Type B pancreatic cell (in vitro differentiated cells): ENCODE measurements at places on chromosomes 16 and 17. TPM values are rescaled to one million over a fixed set of nuclear protein-coding genes. Genes with fewer than 3 reads are reported as not detected.

DNA sequence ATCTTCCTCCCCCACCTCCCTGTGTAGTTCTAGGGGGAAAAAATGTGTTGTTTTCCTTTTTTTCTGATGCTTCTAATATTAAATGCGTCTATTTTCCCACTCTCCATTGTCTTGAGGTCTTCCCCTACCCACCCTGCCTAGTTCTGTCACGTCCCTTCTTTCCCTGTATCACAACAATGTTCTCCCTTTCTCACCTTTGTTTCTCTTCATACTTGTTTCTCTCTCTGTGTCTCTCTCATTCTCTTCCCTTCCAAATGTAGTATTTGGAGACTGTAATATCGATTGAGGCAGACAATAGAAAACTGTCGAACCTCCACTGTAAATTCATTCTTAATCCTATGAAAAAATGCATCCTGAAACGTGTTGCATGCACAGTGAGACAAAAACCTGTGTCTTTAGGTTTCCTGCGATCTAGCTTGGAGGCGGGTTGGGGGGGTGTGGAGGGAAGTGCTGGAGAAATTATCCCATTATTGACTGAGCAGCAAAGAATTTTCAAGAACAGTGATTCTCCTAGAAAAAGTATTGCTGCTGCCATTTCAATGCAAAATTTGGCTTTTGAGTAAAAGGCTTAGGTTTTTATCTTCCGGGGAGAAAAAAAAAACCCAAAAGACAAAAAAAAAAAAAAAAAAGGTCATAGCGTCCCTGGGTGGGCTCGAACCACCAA lies 1.3 kb upstream of the PSMB3 start:
- peaks cover 25% of the 10 kb centered on the region for H3K4me1 ChIP-seq
- H3K36me3 ChIP-seq, result peaks cover 15% of the 10 kb centered on the region
- peak overlapping the region; percentile 90 for H3K27ac ChIP-seq
- peak overlapping the region; percentile 99 for H3K4me3 ChIP-seq
- no peak for DNase-seq

DNA sequence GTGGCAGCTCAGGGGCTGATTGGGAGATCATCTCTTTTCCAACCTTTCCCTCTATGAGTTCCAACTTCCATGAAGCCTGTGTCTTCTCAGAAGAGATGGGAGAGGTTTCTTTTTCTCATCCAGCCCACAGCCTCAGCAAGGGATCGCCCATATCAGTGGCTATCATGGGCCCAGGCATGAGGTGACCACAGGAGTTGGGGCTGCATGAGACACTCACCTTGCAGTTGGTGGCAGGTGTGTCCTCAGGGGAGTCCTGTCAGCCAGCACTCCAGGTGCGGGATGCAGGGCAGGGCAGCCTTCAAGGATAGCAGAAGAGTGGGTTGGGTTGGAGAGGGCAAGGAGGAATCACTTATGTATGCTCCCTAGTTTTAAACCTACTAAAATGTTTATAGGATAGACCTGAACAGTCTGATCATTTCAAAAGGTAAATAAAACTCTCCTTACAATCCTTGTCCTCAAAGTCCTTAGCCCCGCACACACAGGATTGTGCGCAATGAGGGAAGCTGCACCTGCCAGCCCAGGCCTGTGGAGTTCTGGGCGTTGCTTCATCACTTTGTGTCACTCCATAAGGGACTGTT lies 811.1 kb downstream of the KCNJ18 start:
- no peaks in the 10 kb centered on the region for H3K27me3 ChIP-seq
- no peak overlapping the region for H3K4me3 ChIP-seq
- H3K36me3 ChIP-seq, result no peaks in the 10 kb centered on the region

GRCh38 chr17:81436294-81436849 lies 41.1 kb downstream of the BAHCC1 start:
- DNase-seq, result no peak
- no peak overlapping the region for H3K27ac ChIP-seq
- H3K27me3 ChIP-seq, result no peaks in the 10 kb centered on the region
- no peaks in the 10 kb centered on the region for H3K4me1 ChIP-seq

- H3K27ac ChIP-seq, result no peak overlapping the region
- peaks cover 23% of the 10 kb centered on the region for H3K4me1 ChIP-seq
- no peak for DNase-seq
- H3K36me3 ChIP-seq, result no peaks in the 10 kb centered on the region
- H3K4me3 ChIP-seq, result no peak overlapping the region
Measured at GRCh38 chr16:73433731-73434307, 385.9 kb upstream of the ZFHX3 start.

DNA sequence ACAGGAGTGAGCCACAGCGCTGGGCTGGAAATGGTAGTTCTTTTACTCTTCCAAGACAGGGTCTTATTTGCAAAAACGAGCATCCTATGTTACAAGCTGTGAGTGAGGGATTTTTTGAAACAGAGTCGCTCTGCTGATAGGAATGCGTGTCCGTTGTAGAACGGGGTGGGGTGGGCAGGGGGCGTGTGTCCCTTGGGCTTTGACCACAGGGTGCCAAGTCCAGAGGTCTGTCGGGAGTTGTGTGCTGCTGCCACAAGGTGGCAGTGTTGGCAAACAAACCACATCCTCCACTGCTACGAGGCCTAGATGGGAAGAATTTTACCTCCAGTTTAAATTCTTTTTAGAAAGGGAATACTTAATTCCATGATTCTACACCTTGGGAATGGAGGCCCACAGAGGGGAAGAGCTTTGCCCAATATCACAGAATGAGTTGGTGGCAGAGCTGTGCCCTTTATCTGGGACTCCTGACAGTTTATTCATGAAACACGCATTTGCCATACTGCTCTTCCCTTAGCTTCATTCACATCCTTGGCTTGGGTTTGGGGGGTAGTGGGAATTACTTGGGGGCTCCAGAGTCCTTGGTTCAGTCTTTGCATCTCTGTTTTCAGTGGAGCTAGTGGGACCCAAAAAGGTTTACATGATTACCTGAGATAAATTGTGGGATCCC lies 30.6 kb upstream of the ETV4 start:
- no peak overlapping the region for H3K27ac ChIP-seq
- DNase-seq, result peak; percentile 78
- no peaks in the 10 kb centered on the region for H3K36me3 ChIP-seq
- H3K4me3 ChIP-seq, result peak overlapping the region; percentile 62
- H3K4me1 ChIP-seq, result peaks cover 58% of the 10 kb centered on the region
- H3K27me3 ChIP-seq, result peaks cover 6% of the 10 kb centered on the region

DNA sequence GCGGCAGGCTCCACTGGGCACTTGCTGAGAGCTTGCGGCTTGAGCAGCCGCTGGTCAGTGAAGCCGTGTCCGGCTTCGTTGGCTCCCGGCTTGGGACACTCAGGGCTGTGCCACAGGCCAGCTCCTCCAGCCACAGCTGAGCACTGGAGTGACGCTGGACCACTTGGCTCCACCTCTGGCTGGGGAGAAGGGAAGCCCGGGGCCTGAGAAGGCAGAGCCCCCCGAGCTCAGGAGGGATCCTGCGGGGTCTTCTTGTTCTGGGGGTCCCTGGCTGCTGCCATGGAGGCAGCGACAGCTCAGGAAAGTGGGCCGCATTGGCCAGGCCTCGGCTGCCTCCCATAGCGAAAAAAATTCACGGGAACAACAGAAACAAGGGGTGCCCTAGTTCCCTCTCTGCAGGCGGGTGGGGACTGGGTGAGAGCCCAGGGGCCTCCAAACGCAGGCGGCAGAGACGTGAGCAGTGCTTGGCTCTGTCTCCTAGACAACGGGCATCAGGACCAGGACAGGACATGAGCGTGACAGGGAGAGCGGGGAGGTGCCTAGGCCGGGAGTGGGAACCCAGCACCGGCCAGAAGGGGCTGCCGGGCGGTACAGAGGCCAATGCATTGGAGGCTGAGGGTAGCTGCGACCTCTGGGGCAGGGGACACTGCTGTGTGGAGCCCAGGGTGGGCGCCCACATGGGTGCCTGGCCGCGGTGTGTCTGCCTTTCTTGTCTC lies 37.7 kb downstream of the SLC7A5 start:
- no peak overlapping the region for H3K27ac ChIP-seq
- no peak for DNase-seq
- H3K4me1 ChIP-seq, result no peaks in the 10 kb centered on the region

DNA sequence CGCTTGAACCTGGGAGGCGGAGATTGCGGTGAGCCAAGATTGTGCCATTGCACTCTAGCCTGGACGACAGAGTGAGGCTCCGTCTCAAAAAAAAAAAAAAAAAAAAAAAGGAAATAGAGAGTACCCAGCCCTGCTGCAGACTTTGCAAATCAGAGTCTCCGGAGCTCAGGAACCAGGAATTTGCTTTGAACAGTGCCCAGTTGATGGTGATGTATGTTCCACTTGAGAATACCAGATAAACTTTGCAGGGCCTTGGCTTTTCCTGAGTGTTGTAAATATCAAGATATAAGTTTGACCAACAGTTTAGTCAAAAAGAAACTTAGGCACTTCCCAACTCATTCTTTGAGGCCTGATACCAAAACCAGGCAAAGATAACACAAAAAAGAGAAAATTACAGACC lies 30.6 kb upstream of the MAP3K14 start:
- H3K4me3 ChIP-seq, result no peak overlapping the region
- peaks cover 16% of the 10 kb centered on the region for H3K4me1 ChIP-seq
- no peak for DNase-seq
- H3K27ac ChIP-seq, result no peak overlapping the region
- peaks cover 4% of the 10 kb centered on the region for H3K27me3 ChIP-seq
- no peaks in the 10 kb centered on the region for H3K36me3 ChIP-seq

DNA sequence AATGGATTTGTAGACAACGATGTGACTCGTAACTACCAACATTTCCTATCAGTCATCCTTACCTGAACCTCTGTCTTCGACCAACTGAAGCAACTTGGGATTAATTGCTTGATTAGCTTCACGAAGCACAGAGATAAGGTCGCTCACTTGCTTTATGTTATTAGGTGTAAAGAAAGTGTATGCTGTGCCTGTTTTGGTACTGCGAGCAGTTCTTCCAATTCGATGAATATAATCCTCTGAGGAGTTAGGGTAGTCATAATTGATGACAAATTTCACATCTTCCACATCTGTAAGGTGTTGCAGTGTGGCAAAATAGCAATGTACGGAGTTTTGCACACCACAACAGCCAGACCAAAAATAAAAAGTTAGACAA lies 3.6 kb upstream of the POLG2 start:
- H3K27ac ChIP-seq, result peak overlapping the region; percentile 100
- peaks cover 60% of the 10 kb centered on the region for H3K36me3 ChIP-seq
- DNase-seq, result no peak

Gene KIF19
- total RNA-seq, result 2.0 and 2.9 TPM in 2 replicates

Gene TPSD1
- total RNA-seq, result not detected in 2 replicates

Gene MED31
- total RNA-seq, result 17.6 and 25.3 TPM in 2 replicates
